Thymus (tissue), 14 donors: ENCODE measurements at places on chromosomes 16 and 17. TPM values are rescaled to one million over a fixed set of nuclear protein-coding genes. Genes with fewer than 3 reads are reported as not detected.

DNA sequence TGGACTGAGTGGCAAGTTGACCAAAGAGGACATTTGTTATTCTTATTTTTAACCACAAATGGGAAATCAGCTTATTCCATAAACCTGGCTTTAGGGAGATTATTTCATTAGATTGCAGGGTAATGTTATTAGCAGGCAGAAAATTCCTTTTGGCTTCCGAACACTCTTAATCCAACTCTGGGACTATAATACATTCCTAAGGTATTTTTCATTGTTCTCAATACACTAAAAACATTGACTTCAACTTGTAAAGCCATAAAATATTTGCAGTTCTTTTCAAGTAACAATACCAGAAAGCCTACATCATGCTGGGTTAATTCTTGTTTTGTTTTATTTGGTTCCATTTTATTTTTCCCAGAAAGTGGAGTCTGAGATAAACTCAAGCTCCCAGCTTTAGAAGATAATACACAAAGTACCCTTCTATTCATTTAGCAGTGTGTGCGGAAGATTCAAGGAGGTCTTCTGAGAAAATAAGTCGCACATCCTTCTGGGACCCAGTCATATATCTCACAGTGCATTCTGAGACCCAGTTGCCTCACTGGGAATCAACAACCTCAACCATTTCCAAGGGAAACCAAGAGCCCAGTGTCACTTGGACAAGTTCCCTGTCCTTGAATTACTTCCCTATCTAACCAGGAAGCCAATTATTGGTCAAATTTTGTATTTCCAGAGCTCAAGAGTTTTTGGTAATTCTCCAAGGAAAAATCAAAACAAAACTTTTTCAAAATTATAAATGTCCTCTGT, 389.6 kb upstream of the DYNLRB2 start:
- DNase-seq: no peak

Gene LRRC37A3
- 7.9 TPM for polyA plus RNA-seq

DNA sequence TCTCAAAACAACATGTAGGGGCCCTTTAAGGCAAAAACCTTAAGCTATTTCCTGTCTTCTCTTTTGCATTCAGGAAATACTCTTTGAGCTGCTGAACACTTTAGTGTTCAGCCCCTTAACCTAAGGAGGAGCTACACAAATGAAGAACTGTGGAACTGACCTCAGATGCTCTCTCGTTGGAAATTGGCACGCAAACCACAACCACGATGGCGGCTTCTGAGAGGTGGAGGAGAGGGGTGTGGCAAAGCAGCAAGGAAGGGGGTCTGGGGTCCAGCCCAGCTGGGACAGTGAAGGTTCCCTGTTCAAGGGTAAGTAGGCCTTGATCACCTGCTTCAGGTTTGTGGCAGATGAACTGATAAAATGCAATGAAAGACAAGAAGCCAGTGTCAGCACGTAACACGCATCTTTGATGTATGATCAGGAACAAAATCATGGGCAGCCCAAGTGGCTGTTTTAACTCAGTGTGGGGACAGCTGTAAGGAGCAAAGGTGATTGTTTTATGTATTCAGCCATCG, 291.6 kb upstream of the TNRC6C start:
- DNase-seq: peak; percentile 72

- no peak for DNase-seq
These were observed 39.5 kb downstream of the CYB5B start for GRCh38 chr16:69463876-69464275.

Gene KRT36
- 3.5 TPM for polyA plus RNA-seq
